Activated CD4-positive, alpha-beta T cell treated with anti-CD3 and anti-CD28 coated beads for 36 hours (primary cell): ENCODE measurements at places on chromosomes 5 and 9. TPM values are rescaled to one million over a fixed set of nuclear protein-coding genes. Genes with fewer than 3 reads are reported as not detected.

DNA sequence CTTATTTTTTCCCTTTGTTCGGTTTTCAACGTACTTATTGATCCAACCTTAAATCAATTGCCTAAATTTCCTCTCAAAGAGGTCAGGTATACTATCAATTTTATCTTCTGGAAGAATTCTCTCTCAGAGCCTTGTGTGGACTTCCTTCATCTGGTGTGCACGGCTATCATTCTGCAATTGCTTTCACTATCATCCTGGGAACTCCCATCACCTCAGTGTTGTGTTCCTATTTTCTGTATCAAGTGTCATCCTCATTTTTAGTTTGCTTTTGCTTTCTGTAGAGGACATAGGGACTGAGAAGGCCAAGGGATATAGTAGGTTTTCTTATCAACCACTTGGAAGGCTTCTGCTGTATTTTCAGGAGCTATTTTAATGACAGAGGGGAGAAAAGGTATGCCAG lies 11.3 kb downstream of the STOM start:
- no peak for DNase-seq

GRCh38 chr5:127280491-127281220 lies 9.9 kb upstream of the MEGF10 start:
- no peak for DNase-seq

Gene ADAMTS12
- not detected for total RNA-seq

- DNase-seq = no peak
These were observed 585.8 kb downstream of the TLE4 start for GRCh38 chr9:80157561-80157983.

GRCh38 chr5:138240650-138241385 lies 27.7 kb upstream of the CDC23 start:
- DNase-seq = peak; percentile 28

Gene BARHL1
- total RNA-seq = not detected

DNA sequence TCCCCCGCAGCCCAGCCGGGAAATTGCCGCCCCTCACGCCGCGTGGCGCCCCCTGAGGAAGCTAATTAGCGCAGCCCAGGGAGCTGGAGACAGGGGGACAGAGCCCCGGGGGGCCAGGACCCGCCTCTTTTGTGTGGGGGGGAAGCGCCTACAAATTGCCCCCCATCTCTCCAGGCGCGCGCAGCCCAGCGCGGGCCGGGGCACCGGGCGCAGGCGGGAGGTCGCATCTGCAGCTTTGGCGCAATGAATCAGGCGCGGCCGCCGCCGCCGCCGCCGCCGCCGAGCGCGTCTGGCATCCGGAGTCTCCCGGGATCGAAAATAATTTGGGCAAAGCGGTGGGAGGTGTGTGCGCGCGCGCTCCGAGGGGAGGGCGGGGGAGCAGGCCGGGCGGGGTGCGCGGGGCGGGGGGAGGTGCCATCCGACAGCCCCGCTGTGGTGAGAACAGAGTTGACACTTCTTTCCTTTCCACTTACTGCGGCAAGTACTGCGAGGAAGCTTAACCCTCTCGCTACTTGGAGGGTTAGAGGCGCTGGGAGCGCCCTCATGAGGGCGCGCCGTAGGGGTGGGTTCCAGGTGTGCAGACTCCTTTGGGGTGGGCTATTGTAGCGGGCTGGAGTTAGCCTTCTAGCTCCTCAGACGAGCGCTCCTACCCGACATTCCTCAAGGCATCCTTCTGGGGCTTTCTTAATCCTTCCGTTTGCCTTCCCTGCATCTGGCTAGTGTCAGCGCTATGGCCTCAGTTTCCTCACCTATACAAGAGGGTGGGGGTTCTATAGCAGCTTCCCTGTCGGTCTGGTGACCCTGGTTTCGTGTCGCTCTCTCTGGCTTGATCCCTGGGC lies 63.1 kb downstream of the CXXC5 start:
- DNase-seq = peak; percentile 78

GRCh38 chr5:58800356-58800755 lies 217.5 kb downstream of the RAB3C start:
- DNase-seq = no peak

GRCh38 chr9:116687074-116687753 lies at the start of gene TRIM32:
Gene TRIM32 (plus strand): TSS chr9:116687305. CDS start chr9:116697743, 10,438 bp downstream.
- DNase-seq = peak; percentile 96

- no peak for DNase-seq
These were observed 397.6 kb downstream of the SEMA5A start for GRCh38 chr5:9148242-9148641.

Gene PROB1
- total RNA-seq = 3.2 TPM

Gene DIRAS2
- not detected for total RNA-seq

DNA sequence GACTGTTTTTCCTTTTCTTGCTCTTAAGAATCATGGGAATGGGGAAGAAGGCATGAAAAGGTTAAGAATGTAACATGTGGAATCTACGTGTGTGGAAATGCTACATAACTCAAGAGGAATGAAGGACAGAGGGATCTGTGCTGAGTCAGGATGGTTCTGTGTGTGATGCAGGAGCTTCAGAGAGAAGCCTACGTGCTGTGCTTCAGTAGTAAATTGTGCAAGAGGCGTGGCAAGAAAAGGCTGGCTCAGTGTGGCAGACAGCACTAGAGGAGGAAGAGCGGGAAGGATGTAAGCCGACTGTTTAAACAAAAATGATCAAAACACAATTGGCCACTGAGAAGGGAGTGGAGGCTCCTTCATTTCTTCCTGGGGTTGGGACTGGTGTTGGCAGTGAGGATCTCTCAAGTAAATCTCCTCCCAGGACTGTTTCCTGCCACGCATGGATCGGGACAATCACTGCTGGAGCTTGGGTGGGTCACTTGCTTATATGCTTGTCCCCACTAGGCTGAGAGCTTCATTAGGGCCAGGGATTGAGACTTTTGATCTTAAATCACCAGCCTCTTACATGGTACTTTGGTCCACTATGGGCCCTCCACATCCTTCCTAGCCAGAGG lies 59.4 kb upstream of the BASP1 start:
- no peak for DNase-seq

Gene GLDC
- 1.8 TPM for total RNA-seq

- DNase-seq = peak; percentile 50
These were observed 8.6 kb upstream of the SV2C start for GRCh38 chr5:76074487-76075065.

Gene CBY3
- total RNA-seq = 0.71 TPM

Gene TPRN
- 5.8 TPM for total RNA-seq

Gene PTPN3
- 0.46 TPM for total RNA-seq

DNA sequence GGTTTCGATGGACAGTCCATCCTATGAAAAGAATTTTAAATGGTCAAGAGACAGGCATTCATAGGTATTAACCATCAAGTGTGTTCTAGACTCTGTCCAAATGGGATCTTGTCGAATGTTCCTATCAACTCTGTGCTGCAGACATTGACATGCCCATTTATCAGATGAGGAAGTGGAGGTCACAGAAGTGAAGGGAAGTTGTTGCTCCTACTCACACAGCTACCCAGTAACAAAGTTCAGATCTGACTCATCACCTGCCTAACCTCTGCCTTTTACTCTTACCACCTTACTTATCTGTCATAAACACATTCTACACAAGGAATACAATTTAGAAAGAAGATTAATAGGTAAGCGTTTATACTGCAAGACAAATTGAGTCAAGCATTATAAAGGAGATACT lies 426.2 kb upstream of the BRINP1 start:
- no peak for DNase-seq

DNA sequence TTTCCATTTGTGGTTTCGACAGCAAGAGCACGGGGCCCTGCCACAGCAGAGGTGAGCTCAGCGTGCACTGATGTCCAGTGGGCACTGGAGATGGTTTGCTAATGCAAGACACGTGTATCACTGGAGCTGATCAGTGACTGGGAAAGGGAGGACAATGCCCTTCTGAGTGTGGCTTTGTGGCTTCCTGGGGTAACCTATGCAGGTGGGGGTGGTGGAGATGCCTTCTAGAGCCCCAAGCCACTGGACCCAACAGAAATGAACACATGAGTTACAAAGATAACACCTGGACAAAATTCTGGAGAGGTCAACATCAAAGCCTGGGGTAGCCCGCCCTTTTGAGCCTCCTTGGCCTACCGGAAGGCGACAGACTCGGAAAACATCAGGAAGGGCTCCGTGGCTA lies 261.3 kb downstream of the CRB2 start:
- DNase-seq = no peak

- peak; percentile 51 for DNase-seq
These were observed 42.5 kb downstream of the SEMA4D start for GRCh38 chr9:89455356-89455824.

Gene GABRB2
- total RNA-seq = not detected

GRCh38 chr5:11514705-11515432 lies 389.4 kb downstream of the CTNND2 start:
- no peak for DNase-seq

DNA sequence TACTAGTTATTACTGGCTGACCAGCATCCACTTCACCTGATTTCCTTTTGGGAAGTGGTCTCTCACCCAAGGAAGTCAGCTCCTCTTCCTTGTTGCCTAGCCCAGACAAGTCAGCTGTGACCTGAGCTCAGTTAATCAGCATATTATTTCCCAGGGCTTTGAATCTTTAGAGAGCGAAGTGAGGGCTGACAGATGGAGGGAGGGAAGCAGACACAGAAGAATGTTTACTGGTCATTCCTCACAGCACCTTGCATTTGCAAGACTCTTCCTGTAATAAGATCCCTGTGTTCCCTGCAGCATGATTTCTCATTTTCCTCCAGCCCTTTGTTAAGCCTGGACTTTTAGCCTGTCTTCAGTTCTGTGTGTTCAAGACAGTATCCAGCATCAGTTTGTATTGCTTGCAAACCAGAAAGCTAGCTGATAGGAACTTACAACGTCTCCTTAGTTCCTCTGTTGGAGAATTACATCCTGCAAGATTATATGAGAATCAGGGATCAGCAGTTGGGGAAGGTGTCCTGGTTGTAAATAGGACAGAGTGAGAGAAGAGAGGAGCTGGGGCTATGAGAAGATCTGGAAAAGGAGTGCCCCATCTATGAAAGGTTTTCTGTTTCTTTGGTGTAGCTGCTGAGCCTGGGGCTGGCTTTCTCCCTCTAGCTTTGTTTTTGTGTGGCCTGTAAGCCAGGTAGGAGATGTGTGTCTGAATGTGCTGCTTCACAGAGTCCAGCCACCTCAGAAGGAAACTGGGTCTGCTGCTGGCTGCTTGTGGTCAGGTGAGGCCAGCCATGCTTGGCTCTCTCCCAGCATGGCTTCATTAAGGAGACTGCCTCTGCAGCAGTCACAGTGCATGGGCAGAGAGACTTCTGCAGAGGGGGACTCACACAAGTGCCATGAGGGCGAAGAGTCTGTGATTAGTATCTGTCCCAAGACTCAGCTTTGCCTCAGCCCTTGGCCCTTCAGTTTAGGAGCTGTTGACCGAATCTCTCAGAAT lies 50.3 kb downstream of the MAN2A1 start:
- DNase-seq = peak; percentile 15

GRCh38 chr5:78624011-78624541 lies 24.5 kb downstream of the LHFPL2 start:
- no peak for DNase-seq

GRCh38 chr9:81656871-81657337 lies 32.4 kb downstream of the TLE1 start:
- no peak for DNase-seq

Gene MCC
- total RNA-seq = 1.9 TPM

DNA sequence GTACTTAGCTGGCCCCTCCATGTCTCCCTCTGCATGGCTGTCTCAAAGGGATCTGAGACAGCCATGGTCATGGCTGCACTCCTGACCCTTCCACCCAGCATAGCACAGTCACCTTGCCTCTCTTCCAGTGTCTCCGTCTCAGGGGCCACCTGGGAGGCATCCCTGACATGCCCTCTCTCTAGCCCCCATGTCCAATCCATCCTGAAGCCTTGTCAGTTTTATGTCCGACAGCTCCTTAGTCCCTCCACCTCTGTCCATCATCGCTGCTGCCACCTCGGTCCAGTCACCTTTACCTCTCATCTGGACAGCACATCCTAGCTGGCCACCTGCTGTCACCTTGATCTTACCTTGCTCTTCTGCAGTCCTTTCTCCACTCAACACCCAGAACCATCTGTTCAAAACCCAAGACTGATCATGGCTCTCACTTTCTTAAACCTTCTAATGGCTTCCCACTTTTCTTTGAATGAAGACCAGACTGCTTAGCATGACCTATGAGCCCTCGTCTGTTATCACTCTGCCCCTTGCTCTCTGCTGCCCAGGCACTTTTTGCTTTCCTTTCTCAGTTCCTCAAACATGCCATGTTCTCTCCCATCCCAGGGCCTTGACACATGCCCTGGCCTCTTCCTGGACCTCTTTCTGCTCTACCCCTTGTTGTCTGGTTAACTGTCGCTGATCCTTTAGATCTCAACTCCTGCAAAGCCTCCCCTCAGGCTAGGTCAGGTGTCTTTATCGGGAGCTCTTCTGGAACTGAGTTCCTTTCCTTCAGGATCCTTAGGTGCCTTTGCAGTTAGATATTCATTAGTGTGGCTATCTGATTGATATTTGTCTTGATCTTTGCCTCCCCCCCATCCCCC lies 181.8 kb upstream of the PITX1 start:
- no peak for DNase-seq

GRCh38 chr5:11130131-11130530 lies 369.1 kb upstream of the DAP start:
- no peak for DNase-seq

Gene TEX48
- 0.69 TPM for total RNA-seq

Gene CNTNAP3
- not detected for total RNA-seq

Gene ZBTB43
- total RNA-seq = 23.0 TPM

Gene TRIM7
- 1.6 TPM for total RNA-seq

DNA sequence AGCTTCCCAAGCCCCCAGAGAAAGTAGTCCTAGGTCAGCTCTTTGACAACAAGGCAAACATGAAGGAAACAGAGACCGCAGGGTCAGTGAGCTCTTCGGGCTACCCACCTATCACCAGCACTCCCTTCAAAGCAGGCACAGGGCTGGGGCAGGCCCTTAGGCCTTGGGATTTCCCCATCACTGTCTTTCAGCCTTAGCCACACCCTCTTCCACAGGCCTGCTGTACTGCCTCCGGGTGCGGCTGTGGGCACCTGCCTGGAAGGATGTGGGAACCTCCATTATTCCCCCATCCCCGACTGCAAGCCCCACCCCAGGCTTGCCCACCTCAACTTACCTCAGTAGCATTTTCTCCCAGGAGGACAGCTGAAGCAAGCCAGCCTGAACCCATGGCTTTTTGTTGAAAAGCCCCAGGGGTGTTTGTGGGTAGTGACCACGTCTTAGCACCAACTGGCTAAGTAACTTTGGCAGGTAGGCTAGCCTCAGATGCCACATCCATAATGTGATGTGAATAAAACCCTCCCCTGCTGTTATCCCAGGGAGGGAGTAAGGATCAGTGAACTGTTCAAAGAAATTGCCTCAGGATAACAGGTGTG lies 100.2 kb downstream of the PIK3R1 start:
- DNase-seq = peak; percentile 62

GRCh38 chr9:16425562-16426231 lies 444.8 kb downstream of the BNC2 start:
- DNase-seq = no peak

- no peak for DNase-seq
These were observed 39.5 kb downstream of the PRRC2B start for GRCh38 chr9:131433302-131433854.

- no peak for DNase-seq
These were observed 10.7 kb downstream of the IQGAP2 start for GRCh38 chr5:76413746-76414145.

Gene FOXI1
- not detected for total RNA-seq

DNA sequence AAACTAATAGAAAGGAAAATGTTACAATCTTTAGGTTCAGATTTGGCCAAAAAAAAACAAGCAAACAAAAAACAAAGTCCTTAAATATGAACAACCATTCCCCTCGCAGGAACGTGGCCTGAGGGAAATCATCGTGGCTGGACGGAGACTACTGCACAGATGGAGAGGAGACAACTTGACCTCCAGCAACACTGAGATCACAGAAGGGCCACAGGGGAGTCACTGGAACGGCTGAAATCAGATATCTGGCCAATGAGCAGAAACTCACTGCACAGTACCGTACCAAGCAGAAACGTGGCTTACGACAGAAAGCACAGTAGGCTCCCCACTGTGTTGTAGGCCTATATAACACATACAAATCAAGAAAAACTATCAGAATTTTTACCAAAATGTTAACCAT lies 27.7 kb downstream of the CAMSAP1 start:
- DNase-seq = no peak
